ENCODE measurements at places on chromosomes 4 and X.

GRCh38 chr4:4182835-4183568 lies 43.7 kb downstream of the OTOP1 start:
- no peak overlapping the region for H3K4me3 ChIP-seq
- no peaks in the 10 kb centered on the region for H3K4me1 ChIP-seq
- DNase-seq, result no peak
- peaks cover 12% of the 10 kb centered on the region for H3K27me3 ChIP-seq

DNA sequence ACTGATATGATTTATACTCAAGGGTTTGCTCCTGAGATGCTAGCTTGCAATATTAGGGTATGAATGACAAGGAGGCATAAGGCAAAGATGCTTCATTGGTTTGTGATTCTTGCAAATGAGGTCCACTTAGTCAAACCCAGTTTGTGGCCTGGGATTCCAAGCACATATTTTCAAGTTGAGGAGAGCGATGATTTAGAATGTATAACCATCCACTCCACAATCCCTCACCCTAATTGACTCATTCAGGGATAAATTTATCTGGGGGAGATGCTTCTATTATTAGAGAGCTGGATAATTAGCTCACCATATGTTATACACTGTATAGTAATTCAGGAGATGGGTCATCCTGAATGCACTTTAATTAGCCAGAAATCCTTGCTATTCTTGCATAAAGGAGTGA lies 118.3 kb upstream of the PUDP start:
- no peak overlapping the region for H3K27ac ChIP-seq
- no peak for DNase-seq
- H3K4me1 ChIP-seq, result no peaks in the 10 kb centered on the region
- H3K27me3 ChIP-seq, result no peaks in the 10 kb centered on the region
- no peak overlapping the region for H3K4me3 ChIP-seq
- H3K36me3 ChIP-seq, result no peaks in the 10 kb centered on the region

DNA sequence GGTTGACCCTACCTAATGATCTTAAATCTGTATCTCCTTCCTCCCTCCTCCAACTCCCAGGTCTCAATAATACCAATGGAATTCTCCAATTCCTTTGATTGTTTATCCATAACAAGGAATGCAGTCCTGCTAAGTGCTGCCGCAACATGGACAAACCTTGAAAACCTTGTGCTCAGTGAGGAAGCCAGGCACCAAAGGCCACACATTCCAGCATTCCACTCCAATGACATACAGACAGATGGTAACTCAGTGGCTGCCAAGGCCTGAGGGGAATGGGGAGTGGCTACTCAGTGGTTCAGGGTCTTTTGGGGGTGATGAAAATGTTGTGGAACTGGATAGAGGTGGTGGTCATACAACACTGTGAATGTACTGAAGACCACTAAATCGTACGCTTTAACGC lies 10.4 kb downstream of the HAUS7 start:
- H3K36me3 ChIP-seq, result peaks cover 20% of the 10 kb centered on the region
- H3K27ac ChIP-seq, result no peak overlapping the region
- H3K4me1 ChIP-seq, result no peaks in the 10 kb centered on the region
- no peak overlapping the region for H3K4me3 ChIP-seq

GRCh38 chr4:175457956-175458355 lies 354.1 kb downstream of the GPM6A start:
- H3K4me3 ChIP-seq, result no peak overlapping the region
- no peak overlapping the region for H3K27ac ChIP-seq
- no peak for DNase-seq
- H3K36me3 ChIP-seq, result no peaks in the 10 kb centered on the region

DNA sequence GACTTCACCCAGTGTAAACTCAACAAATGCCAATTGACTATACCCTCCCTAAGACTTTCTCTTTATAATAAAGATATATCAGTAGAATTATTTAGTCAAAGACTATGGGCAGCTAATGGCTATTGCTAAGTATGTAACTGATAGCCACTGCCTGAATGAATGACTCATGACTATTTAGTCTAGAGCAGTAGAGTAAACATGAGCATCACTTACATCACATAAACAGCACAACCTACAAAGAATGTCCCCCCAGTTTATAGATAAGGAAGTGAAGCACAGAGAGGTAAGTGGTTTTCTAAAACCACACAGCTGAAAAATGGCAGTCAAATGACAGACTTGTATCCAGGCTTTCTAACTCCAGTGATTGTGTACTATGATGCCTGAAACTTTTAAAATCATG lies 507.0 kb downstream of the PPARGC1A start:
- no peak overlapping the region for H3K4me3 ChIP-seq
- no peaks in the 10 kb centered on the region for H3K27me3 ChIP-seq
- no peak for DNase-seq

DNA sequence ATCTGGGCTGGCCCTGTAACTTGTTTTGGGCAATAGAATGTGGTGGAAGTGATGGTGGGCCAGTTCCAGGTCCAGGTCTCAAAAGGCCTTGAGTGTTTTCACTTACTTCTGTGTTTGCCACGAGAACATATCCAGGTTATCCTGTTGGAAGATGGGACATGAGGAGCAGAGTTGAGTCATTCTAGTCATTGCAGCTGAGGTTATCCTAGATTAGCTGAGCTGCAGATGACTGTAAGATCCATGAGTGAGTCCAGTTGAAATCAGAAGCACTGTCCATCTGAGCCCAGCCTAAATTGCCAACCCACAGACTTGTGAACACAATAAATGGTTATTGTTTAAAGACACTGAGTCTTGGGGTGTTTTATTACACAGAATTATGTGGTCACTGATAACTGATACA lies 45.3 kb upstream of the RPS6KA3 start:
- H3K27ac ChIP-seq, result no peak overlapping the region
- no peaks in the 10 kb centered on the region for H3K36me3 ChIP-seq
- no peak overlapping the region for H3K4me3 ChIP-seq
- H3K27me3 ChIP-seq, result no peaks in the 10 kb centered on the region
- H3K4me1 ChIP-seq, result no peaks in the 10 kb centered on the region

DNA sequence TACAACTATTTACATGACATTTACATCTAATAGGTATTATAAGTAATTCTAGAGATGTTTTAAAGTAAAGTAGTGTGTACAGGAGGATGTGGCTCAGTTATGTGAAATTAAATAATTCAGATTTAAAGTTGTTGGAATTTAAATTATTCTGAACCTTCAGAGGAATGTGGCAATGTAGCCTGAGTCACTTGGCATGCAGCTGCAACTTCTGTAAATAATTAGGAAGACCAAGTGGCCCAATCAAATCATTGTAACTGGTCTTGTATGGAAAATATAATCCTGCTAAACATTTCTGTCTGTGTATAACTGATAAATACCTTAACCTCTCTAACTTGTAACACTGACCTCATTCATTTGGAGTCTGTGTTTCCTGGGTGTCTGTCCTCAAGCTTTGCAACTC lies 828.9 kb downstream of the GLUD2 start:
- H3K27me3 ChIP-seq, result no peaks in the 10 kb centered on the region
- H3K4me1 ChIP-seq, result no peaks in the 10 kb centered on the region
- no peak overlapping the region for H3K4me3 ChIP-seq
- no peak overlapping the region for H3K27ac ChIP-seq
- DNase-seq, result no peak

DNA sequence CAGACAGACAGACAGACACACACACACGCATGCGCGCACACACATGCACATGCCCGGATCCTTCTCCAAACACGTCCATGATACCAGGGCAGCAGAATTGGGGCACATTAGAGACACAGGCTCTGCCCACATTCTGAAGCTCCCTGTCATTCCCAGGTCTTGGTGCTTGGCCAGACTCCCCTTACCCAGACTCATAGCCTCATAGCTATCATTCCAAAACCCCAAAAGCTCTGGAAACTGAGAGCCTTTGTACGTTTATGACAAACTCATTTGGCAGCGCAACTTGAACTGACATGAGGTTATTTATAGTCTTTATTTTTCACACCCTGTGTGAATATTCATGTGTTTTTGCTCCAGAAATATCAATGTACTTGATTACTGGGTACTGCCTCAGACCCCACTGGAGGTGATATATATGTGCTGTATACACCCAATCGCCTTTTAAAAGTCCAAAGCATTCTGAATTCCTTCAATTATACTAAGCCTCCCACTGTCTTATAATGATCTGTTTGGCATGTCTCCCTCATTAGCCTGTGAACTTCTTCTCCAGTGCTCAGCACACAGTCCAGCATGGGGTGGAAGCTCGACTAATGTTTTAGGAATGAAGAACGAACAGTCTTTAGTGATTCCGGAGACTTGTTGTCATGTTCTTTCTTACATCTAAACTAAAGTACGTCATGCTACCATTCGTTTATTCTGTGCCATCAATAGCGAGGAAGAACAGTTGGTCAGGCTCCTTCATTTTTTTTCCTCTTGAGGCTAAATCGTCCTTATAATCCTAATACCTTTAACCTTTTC lies 45.0 kb downstream of the RTL9 start:
- no peaks in the 10 kb centered on the region for H3K27me3 ChIP-seq
- no peak overlapping the region for H3K27ac ChIP-seq
- H3K4me1 ChIP-seq, result no peaks in the 10 kb centered on the region
- DNase-seq, result no peak
- no peaks in the 10 kb centered on the region for H3K36me3 ChIP-seq
